ENCODE measurements at places on chromosomes 12 and 14. TPM values are rescaled to one million over a fixed set of nuclear protein-coding genes. Genes with fewer than 3 reads are reported as not detected.

The RPL10L gene
- not detected for total RNA-seq

The RSRC2 gene
- 20.2 TPM for total RNA-seq

The CMA1 gene
- total RNA-seq = not detected

The FZD10 gene
- 0.43 TPM for total RNA-seq

The ANO2 gene
- not detected for total RNA-seq

The RNF212B gene
- not detected for total RNA-seq

The AQP5 gene
- total RNA-seq = not detected

The SYCP3 gene
- total RNA-seq = not detected
